Activated T-helper 1 cell treated with anti-CD3 and anti-CD28 coated beads, Interleukin-2, amount 50 U/mL, for 16 hours (primary cell): ENCODE measurements at places on chromosomes 11 and 22.

DNA sequence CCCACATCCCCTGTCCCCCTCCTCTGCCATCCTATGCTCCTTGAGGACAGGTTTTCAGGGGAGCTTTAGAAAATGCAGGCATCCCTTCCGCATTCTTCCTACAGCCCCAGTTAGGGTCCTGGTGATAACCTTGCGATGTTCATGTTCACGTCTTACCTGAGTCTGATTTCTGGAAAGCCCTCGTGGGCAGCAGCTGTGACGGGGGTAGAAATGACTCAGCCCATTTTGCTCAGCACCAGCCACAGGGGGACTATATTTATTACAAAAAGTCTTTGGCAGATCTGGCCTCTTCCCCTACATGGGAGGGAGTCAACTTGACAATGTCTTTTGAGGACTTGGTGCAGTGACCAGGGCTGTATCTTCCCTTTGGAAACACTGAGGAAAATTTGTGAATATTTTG lies 12.3 kb downstream of the PKNOX2 start:
- no peak for DNase-seq

GRCh38 chr22:17471886-17472535 lies 91.3 kb upstream of the SLC25A18 start:
- no peak for DNase-seq

- no peak for DNase-seq
Measured at GRCh38 chr11:68037411-68038225, 1.2 kb upstream of the TCIRG1 start.

DNA sequence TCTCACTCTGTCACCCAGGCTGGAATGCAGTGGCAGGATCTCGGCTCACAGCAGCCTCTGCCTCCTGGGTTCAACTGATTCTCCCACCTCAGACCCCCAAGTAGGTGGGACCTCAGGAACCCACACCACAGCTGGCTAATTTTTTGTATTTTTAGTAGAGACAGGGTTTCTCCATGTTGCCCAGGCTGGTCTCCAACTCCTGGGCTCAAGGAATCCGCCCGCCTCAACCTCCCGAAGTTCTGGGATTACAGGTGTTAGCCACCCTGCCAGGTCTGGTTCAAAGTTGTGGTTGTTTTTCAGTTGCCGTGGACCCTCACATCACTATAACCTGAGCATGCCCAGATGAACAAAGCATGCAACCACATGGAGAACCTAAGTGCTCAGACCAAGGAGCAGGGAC lies 13.0 kb upstream of the RAB39A start:
- no peak for DNase-seq

DNA sequence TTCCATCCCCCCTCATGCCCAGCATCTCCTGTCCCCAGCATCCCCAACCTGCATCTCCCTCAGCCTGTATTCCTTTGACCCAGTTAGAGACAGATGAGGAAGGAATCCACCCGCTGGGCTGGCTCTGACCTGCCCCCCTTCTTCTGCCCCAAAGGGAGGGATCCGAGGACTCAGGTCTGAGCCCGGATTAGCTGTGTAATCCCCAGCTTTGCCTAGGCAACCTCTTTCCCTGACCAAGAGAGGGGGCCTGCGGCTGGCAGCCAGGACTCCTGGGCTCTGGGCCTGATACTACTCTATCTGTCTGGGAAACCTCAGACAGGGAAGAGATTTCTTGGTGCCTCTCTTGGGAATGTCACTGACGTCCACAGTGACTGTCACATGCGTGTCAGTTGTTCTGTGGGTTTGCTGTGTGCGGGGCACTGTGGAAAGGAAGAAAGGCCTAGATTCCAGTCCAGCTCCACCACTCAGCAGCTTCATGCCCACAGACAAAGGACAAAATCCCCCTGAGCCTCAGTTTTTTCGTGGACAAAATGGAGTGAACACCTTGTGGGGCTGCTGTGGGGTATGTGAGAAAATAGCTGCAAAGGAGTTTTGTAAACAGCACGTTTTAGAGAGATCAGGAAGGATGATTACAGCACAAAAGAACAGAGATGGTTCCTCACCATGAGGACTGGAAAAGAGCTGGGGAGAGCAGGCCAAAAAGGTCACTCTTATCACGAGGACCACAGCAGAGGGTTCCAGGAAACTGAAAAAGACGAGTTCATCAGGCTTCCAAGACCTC lies 1.3 kb upstream of the NDUFV1 start:
- DNase-seq: no peak

- no peak for DNase-seq
Measured at GRCh38 chr11:38226684-38227083, 1628.6 kb upstream of the RAG2 start.

- DNase-seq: no peak
Measured at GRCh38 chr11:8833568-8834315, 77.2 kb upstream of the AKIP1 start.

- no peak for DNase-seq
Measured at GRCh38 chr11:35313066-35313759, 106.1 kb downstream of the SLC1A2 start.

- no peak for DNase-seq
Measured at GRCh38 chr11:122181372-122181771, 65.4 kb upstream of the BLID start.
